AG04450 (cell line): ENCODE measurements at places on chromosomes 7 and 10.
A peak's percentile ranks its signal among the peaks of the same experiment; 100 is the strongest.

- DNase-seq = no peak
Observed at GRCh38 chr7:113004726-113005454, 81.7 kb downstream of the GPR85 start.

GRCh38 chr7:33794419-33794818 is 110.9 kb upstream of the BMPER start:
- DNase-seq = no peak

DNA sequence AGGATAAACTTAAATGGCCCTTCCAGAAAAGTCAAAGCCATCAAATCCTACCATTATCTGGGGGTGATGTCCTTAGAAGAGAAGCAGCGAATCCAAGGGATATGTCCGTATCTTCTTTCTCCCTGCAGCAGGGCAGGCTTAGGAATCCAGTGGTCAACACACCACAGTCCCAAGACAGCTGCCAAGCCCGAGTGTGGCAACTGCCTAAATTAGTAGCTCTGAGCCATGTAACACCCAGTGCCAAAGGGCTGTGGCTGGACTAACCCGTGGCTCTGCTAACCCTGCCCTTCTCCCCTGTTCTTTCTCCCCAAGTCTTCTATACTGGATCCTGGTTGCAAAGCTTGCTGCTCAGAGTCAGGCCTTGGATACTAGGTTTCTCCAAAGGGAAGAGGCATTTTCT is 74.8 kb downstream of the CDK1 start:
- DNase-seq = no peak

DNA sequence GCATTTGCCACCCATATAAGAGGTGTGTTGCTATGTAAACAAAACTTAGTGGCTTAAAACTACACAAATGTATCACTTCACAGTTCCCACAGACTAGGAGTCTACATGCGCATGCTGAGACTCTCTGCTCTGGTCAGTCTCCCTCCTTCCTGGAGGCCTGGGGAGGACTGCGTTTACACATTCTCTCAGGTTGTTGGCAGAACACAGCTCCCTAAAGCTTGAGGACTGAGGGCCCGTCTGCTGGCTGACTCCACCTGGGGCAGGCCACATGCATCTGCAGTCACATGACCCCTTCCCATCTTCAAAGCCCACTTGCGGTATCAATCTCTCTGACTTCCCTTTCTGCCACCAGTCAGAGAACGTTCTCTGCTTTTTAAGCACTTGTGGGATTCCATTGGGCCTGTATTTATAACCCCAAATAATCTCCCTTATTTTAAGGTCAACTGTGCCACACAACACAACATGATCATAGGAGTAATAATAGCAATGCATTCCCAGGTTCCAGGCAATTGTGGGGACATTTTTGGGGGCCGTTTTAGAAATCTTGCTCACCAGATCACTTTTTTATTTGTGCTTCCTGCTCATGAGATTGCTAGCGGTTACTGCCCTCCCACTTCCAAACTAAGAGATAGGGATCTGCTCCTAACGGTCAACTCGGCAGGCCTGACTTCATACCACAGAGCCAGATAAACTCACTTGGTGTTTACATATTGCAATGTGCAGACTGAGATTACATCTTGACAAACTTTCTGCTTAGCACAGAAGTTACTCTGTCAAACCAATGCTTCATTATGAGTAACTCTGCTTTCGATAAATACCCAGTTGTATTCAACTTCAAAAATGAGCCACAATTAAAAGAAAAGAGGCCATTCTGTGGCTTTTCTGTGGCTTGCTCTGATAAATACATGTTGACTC is 96.3 kb downstream of the ALOX5 start:
- DNase-seq = peak; percentile 44

GRCh38 chr10:46534828-46535524 is 21.5 kb downstream of the GPRIN2 start:
- no peak for DNase-seq

DNA sequence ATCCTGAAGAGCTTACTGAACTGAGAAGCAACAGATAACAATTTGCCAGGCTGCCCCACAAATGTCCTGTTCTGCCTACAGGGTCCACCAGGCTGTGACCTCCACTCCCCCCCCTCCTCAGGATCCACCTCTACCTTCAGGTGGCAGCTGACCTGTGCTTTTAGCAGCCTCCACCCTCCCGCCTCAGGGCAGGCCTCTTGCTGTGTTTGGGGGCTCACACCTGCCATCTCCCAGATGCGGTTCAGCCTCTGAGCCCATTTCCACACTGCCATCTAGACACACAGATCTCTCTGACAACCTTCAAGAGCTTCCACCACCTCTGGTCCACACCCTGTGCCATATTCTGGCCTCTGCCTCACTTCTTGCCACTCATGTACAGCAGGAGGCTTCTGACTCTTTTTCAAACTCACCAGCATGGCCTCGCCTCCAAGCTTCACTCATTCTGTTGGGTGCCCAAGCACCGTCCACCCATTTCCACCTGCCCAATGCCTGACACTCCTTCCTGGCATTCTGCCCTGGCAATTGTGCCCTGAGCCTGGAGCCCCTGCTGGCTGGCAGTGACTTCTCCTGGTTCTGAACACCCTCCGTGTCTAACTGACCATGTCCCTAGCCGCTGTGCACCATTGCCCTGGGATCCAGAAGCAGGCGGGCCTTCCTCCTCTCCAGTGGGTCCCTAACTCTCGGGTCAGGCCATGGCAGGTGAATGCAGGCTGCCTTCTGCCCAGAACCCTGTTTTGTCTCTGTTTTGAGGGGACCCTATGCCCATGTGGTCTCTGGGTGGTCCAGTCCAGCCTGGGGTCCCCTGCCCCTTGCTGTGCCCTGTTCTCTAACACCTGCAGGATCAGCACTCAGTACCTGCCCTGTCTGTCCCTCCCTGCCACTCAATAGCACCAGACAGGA is 18.5 kb downstream of the TMEM72 start:
- DNase-seq = no peak

DNA sequence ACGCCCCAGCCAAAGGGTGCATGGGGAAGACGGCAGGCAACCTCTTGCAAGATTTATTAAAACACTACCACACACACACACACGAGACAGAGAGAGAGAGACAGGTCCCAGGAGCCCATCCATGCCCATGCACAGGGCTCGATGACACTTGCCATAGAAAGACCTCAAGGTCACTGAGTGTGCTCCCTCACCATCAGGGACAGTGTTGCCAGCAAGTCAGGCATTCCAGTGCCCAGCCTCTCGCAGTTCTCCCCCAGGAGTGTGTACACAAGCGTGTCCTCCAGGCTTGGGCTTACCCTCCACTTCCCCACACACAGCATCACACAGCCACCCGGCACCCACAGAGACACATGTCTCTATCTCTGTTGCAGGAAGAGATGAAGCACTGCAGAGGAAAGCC is 46.8 kb upstream of the SLF2 start:
- no peak for DNase-seq

- DNase-seq = no peak
Observed at GRCh38 chr7:132152131-132152889, 424.0 kb downstream of the PLXNA4 start.

DNA sequence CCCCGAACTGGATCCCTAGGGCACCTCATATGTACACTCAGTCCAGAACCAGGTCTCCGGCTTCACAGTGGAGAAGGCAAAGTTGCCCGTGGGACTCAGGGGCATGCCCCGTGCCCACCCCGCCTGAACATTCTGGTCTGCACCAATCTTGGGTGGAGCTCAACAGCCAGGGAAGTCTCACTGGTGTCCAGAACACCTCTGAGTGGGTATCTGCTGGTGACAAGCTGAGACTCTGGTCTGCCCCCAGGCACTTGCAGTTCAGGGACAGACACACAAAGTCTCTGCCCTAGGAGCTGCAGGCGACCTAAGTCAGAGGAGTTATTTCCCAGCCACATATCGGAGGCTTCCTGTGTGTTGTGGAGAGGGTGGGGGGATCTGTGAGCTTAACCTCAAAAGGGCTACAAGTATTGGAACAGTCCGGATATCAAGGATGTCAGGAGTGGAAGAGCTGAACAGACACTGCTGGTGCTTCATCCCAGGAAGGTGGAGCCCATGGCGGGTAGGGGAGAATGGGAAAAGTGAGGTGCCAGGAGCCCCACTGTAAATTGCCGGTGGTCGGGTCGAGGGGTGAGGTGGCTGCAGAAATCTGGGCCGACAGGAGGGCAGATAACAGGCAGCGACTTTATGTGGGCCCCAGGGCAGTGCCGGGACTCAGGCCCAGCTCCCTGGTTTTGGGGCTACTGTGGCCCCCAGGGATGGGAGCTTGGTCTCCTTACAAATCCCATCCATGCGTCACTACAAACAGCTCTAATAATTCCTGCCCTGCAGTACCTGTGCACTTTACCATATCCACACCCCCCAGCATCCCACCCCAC is 8.6 kb upstream of the TLX1 start:
- no peak for DNase-seq

DNA sequence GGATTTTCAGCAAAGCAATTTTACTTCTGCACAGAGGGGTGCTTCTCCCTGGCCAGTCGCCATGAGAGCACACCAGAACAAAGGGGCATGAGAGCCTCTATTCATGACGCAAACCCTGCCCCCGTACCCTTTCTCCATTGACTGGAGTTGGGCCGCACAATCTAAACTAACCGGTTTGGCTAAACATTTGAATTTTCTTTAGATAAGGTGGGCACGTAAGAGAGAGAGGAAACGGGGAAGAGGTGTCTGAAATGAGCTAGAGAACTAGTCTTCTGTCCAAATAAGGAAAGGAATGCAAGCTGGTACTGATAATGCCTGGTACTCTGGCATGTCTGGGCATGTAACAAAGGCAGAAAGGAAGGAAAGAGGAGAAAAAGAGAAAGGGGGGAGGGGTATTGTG is 13.2 kb upstream of the SCIN start:
- DNase-seq = no peak

DNA sequence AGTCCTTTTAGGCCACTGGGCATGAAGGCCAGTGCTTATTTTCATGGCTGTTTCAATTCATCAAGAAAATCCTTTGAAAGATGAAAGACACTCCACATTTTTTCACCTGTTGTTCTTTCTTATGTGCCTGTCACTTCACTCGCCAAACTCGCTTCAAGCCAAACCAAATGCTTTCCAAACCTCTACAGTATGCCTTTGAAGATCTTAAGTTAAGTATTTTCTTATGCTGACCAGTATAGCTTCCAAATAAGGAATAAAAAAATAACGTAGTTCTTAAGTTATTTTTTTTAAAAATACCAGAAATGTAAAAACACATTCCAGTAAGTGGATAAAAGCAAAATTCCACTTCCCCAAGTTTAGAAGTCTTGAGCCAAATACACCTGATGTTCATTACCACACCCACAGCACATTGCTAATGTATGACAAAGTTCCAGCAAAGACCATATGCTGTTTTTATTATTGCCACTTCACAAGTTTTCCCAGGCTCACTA is 186.1 kb downstream of the MTERF1 start:
- no peak for DNase-seq

DNA sequence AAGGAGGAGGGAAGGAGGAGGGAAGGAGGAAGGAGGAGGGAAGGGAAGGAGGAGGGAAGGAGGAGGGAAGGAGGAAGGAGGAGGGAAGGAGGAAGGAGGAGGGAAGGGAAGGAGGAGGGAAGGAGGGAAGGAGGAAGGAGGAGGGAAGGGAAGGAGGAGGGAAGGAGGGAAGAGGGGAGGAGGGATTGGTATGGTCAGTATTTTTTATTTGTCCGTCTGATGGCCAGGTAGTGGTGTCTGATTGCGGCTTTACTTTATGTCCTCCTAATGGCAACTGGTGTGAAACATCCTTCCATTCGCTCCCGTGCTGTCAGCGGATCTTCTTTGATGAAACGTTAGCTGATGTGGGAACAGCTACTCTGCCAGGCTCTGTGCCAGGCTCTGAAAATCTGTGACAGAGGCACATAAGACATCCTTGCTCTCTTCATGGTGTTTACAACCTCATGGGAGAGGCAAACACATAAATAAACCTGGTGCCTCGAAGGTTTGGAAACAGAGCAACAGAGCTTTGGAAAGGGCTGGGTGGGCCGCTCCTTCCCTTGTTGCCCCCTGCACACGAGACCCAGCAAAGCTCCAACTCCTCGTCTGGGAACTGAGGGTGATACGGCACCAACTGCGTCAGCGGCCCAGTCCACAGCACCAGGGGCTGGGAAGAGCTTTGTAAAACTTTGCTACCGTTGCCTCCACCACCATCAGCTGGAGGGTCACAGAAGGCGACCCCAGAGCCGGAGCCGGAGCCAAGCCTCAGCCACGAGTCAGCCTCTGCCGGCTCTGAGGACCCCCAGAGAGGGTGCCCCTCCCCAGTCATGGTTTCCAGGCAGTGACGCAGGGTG is 40.3 kb downstream of the PDGFA start:
- no peak for DNase-seq

DNA sequence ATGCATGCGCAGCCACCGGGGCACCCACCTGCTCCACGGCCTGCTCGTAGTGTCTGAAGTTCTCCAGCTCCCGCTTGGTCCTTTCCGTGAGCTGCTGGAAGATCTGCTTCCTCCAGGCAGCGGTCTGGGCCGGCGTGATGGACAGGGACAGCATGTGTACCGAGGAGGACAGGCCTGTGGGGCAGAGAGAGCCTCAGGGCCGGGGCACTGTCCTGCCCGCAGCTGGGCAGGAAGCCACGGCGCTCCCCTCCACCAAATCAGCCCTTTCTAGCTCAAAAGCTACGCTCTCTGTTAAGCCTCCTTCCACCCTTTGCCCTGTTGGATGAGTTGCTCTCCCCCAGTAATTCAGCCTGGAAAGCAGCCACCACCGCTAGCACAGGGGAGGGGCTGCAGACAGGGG is 19.2 kb downstream of the TECPR1 start:
- no peak for DNase-seq

DNA sequence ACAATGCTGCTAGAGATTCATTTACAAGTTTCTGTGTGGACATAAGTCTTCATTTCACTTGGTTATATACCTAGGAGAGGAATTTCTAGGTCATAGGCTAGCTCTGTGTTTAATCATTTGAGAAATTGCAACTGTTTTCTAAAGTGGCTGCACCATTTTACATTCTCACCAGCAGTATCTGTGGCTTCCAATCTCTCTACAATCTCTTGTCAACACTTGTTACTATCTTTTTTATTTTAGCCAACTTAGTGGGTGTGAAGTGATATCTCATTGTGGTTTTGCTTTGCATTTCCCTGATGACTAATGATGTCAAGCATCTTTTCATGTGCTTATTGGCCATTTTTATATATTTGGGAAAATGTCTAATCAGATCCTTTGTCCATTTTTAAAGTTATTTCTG is 53.0 kb upstream of the DRGX start:
- DNase-seq = no peak

GRCh38 chr7:123557398-123558288 is at the start of gene NDUFA5:
NDUFA5 (minus strand) TSS chr7:123557818; CDS start chr7:123557795, 23 bp downstream.
- peak; percentile 98 for DNase-seq

- no peak for DNase-seq
Observed at GRCh38 chr7:37480041-37481031, 31.7 kb upstream of the ELMO1 start.

- DNase-seq = no peak
Observed at GRCh38 chr10:129329385-129330055, 137.5 kb upstream of the MGMT start.

DNA sequence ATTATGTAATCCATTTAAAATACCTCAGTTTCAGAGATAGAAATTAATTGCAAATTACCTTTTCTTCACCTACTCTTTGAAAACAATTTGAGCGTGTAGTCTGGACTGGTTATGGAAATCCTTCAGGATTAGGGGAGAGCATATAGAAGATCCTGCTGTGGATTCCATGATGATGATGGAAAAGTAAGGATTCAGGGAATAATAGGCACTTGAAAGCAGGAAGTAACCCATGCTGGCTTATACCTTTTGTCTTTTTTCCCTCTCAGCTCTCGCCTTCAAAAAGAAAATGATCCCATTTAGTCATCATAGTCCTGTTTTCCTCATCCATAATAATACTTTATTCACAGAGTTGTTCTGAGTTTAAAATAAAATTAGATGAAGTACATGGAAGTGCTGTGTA is 4.4 kb downstream of the HBP1 start:
- no peak for DNase-seq
